ENCODE measurements at places on chromosomes 7 and 10.

DNA sequence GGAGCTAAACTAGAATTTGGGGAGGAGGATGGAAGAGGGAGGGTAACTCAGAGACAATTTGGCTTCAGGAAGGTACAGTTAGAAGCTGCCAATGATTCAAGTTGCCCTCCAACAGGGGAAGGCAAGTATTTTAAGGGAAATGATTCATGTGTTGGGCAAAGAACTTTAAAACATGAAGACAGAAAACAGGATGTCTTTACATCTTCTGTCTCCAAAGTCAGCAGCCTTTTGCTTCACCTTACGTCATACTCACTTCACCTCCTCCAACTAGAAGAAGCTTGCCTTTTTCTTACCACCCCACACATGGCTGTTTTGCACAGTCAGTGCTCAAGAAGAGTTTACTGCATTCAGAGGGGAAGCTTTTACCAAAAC, 36.1 kb downstream of the PPP1R3C start:
- no peak for DNase-seq

DNA sequence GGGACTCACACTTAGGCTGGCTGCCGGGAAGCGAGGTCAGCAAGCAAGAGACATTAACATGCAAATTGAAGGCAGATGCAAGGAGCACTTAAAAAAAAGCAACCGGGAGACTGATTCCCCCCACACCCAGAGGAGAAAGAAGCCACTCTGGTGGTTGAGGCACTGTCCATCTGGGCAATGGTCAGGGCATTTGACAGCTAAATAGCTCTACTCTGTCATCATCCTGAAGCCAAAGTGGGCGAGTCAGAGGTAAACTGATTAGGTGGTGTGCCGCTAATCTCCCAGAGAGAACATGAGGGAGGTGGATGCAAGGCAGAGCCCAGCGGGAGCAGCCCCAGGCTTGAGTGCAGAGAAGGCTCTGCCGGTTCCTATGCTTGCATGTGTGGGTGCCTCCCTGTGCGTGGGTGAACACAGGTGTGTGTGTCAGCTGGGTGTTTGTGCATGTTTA, 100.6 kb downstream of the PLXNA4 start:
- no peak for DNase-seq

DNA sequence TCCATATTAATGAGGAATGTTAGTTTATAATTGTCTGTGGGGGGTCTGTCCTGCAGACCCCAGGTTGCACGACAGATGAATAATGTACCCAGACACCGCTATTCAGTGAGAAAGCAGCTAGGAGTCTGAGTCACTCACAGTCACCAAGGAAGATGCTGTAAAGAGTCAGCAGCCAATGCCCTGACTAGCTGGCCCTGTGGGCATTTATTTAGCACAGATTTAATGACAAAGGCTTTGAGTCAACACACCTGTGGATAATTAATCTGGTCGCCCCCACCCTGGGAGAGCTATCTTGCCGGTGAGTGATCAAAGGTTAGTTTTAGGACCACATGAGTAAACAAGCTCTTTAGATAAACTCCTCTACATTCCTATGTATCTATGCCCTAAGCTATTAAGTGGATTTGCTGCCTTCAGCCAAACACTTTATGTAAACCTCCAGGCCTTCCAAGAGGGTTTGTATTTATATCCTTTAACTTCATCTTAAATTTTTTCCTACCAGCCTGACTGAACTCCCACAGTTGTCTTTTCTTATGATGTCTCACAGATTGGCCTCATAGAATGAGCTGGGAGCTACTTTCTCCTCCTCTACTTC, 180.0 kb upstream of the ADCY1 start:
- no peak for DNase-seq

DNA sequence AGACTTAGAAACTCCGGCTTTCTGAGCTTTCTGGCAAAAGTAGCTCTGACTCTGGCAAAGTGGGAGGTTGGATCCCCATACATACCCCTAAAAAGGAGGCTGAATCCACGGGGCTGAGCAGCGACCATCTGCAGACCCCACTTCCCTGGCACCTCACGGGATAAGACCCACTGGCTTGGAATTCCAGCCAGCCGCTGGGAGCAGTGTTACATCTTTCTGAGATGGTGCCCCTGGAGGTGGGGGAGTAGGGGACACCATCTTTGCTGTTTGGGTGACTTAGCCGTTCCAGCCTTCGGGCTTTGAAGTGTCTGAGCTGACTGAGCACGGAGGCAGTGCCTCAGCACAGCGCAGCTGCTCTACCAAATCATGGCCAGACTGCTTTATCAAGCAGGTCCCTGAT, 45.0 kb upstream of the GRM3 start:
- no peak for DNase-seq

DNA sequence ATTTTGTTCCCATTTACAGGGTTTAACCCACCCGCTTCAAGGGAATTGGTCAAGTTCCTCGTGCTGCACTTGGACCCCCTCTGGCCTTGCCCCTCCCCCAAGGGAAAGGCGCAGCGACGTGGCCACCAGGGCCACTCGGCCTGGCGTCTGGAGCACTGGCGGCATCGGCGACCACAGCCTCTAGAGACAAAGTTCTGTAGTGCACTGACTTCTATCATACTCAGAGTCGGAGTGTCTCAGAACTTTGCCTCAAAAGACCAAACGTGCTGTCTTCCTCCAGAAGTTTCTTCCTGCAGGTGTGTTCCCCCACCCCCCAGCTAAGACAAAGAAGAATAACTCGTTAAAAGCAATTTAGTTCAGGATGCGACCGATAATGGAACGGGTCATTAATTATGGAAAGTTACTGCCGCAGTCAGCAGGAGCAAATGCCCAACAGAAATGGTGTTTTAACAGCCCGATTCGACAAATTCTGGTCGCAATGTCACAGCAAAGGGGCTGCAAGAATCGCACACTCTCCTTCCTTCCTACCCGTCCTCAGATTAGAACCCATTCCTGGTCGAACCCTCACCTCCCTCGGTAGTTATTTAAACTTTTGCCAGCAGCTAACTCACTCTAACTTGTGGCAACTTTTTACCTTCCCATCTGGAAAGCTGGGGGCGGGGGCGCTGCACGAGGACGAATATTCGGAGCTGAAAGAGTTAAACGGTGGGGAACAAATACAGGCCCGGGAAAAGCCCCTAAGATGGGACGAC, 202.1 kb upstream of the NFE2L3 start:
- DNase-seq: no peak
